Cortex of kidney (tissue), 1 donor: ENCODE measurements at places on chromosomes 12 and 14.

DNA sequence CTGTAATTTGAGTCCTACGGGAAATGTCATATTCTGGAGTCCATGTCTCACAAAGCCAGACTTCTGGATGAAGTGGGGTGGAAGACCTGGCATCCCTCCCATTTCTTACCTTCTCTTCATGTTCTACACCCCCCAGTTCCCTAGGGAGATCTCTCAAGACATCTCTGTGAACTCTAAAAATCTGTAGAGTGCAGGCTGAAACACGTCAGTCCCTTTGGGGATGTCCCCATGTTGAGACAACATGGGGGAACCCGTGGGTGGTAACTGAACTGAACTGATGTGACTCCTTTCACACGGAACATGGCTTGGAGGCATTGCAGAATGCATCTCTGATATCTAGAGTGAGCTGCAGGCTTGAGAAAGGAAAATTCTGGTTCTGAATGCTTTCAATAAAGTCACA lies 15.2 kb downstream of the SERPINA12 start:
- DNase-seq = no peak

GRCh38 chr14:101588990-101589389 lies 27.7 kb downstream of the DIO3 start:
- DNase-seq = no peak

DNA sequence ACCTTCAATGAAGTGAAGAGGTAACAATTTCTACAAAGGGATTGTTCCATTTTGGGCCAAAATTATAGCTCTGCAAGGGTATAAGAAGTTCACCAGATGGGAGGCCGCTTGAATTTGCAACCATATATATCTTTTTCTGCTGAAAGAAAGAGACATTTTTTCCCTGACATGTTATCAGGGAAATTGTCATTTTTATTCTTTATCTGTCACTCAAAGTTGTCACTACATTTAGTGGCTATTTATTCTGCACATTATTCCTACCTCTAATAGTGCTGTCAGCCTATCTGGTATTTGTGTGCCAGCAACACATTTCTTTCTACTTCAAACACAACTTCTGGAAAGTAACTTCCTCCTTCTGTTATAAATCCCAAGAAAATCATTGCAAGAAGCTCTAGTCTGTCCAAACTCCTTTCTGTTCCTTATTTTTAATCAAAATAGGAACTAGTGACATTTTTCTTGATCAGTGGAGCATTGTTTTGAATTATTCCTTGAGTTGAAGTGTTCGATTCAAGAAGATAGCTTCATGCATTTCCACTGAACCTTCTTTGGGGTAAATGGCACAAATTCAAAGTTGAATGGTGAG lies 137.9 kb upstream of the ATP2B1 start:
- DNase-seq = no peak

GRCh38 chr14:95993768-95994592 lies 45.2 kb upstream of the C14orf132 start:
- DNase-seq = no peak

- no peak for DNase-seq
Measured at GRCh38 chr12:69047990-69048389, 115.0 kb upstream of the CPM start.
